T follicular helper cell (primary cell): ENCODE measurements at places on chromosomes 6 and 20.

DNA sequence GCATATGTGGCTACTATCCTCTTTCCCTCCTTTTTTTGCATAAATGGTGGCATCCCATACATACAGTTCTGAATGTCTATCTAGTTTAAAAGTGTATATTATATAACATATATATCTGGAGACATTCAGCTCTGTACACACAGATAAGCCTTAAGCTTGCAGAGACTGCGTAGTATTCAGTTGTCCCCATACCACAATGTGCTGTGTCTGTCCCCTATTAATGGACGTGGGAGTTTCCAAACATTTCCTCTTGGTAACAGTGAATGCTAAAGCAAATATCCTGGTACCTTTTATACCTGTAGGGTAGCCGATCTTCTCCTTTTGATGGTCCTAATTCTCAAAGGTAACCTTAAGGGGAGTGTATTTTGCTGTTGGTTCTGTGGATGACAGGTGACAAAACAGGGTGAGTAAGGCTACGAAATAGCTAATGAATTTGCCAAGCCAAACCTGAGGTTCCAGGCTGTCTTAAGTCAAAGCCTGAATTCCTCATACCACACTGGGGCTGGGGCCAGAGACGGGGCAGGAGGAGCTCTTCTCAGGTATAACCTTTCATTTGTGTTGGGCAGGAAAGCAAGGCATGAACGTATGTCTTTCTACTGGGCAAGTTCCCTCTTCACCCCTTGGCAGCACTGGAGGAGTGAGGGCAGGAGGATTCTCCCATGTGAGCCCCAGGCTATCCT lies 7.8 kb upstream of the C2 start:
- DNase-seq, result no peak

DNA sequence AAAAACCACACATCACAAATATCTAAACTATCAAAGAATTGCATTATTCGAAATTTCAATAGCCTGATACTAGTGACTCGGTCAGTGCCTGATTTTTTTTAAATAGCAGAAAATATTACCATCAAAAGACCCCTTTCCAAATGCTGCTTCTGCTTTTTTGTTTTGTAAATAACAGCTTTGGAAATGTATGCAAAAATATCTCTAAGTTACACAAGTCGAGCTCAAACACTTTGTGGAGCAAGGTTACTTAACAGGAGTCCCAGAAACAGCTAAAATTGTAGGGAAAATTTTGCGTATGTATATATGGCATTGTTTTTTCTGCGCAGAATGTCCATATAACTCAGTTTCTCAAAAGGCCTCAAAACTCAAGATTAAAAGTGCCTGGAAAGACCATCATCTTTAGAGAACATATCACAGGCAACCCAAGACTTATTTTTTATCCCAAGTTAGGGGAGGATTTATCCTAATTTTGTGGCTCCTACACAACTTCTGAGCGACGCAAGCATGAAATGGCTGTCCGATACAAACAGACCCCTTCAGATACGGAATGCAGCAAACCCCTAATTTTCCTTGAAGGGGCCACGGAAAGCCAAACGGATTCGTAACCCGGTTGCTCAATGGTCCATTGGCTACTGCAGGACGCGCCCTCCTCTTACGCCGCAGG lies 1.3 kb downstream of the CEP85L start:
- DNase-seq, result no peak

DNA sequence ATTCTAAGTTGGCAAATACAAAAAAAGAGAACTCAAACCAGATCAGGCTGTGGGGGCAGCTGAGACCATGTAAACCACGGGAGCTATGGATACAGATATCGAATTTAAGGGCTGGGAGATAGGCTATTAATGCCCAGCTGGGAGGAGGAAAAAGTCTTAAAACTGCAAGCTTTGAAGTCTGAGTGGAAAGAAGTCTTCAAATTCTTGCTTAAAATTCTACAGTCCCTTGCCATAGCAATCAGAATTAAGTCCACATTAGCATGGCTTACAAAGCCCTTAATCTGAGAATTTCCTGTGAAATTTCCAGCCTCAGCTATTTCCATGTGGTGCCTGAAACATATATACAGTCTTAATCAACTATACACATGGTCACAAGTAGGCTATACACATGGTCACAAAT lies 465.0 kb upstream of the HSF2 start:
- DNase-seq, result no peak

DNA sequence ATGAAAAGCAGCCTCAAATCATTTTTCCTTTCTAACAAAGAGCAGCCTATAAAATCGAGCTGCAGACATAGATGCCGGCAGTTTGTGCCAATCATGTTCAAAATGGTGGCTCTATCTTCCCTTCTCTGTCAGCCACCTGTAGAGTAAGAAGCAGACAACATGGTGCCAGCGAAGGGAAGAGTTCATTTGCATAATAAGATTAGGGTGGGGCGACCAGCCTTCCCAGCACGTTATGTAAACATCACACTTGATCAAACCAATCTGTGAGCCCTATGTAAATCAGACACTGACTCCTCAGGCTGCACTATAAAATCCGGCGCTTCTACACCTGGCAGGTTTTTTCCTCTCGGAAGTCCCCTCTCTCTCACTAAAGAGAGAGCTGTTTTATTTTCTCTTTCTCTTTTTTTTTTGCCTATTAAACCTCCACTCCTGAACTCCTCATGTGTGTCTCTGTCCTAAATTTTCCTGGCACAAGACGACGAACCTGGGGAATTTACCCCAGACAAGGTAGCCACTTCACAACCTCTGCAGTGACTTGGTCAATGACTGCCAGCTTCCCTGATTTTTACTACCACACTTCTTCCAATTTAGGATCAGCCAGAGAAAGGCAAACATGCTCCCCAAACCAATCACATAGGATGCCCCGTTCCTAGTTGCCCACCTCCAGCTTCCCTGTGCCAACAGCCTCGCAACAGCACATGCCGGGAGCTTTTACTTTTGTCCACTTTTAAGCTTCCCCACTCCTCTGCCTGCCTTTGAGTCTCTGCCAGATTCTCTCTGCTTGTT lies 12.9 kb downstream of the TPMT start:
- DNase-seq, result no peak

DNA sequence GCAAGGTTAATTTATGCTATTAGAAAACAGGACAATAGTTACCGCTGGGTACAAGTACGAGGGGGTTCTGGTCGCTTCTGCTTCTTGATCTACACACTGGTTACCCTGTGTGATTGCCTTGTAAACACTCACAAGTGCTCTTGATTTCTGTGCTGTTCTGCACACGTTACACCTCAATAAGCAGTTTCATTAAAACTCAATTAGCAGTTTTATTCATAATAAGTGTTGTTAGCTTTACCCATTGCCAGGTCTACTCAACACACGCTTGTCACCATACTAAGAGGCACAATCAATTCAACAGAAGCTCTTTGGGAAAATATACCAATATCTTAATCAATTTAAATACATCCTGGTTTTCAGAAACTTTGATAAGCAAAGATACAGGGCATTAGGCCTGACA lies 20.4 kb downstream of the BMP7 start:
- no peak for DNase-seq

GRCh38 chr6:98839781-98840361 lies 5.5 kb downstream of the POU3F2 start:
- DNase-seq, result no peak

DNA sequence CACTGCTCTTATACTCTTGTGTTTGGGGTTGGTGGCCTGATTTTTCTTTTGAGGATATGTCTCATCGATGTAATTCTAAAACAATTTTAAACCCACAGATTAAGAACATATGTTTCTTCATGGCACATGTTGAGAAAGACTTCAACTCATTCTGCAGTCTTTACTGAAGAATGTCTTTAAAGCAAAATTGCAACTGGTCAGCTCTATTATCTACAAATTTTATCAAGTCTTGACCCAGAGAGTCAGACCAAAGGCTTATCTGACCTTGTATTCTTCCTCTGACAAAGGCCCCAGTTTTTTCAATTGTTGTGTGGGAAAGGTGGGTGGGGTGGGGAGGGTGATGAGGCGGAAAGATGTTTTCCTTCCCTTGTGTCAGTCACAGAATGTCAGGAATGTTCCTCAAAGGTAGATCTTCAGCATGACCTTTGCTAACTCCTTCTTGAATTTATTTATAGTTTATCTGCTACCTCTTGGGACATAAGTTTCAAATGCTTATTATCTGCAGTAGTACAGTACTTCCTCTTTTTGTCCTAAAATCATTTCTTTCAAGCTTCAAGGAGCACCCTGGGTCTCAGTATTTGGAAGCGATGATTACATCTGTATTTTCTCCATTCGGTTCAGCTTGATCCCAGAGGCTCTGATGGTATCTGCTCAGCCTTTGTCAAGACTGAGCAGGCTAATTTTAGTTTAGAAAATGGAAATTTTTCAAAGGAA lies 63.2 kb upstream of the TIAM2 start:
- no peak for DNase-seq

GRCh38 chr6:52550014-52550575 lies 26.8 kb downstream of the TRAM2 start:
- no peak for DNase-seq

- DNase-seq, result no peak
Measured at GRCh38 chr6:136676075-136676474, 116.2 kb downstream of the MAP3K5 start.

- no peak for DNase-seq
Measured at GRCh38 chr6:30450548-30450908, 38.8 kb upstream of the HLA-E start.

GRCh38 chr20:54407459-54407858 lies 67.9 kb upstream of the DOK5 start:
- no peak for DNase-seq

DNA sequence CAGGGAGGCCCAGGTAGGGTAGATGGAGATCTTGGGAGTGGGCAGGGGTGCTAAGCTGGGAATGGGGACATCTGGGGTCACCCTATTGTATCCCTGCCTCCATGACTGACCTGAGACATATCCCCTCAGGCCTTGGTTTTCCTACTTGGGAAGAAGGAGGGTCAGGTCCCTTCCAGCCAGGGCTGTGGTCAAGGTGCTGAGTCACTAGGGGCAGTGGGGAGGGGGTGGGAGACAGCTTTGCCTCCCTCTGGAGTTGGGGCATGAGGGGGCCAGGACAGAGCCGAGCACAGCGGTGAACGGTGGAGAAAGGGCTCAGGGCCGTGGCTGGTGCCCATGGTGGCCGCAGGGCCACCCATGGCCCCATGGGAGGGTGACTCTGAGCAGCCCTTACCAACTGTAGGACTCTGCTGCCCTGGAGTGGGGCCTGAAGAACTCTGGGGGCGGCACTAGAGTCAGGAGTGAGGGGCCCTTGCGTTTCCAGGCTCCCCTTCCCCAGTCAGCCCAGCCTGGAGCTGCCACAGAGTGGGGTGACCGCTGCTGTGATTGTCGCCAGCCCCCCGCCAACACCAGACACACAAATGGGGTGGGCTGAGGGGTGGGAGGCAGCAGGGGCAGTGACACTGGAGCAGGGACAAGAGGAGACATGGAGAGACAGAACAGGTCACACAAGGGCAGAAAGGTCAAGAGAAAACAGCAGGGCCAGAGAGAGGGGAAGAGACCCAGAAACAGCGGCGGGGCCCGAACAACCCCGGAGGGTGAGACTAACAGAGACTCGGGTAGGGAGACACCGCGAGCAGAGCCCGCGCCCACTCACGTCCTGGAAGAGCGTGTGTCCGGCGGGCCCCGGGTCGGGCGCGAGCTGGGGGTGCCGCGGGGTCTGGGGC lies 576 bp downstream of the NECAB3 start:
- DNase-seq, result no peak

- DNase-seq, result peak; percentile 71
Measured at GRCh38 chr6:31575335-31575901, at the start of gene TNF. TNF (plus strand) TSS chr6:31575565; CDS start chr6:31575742, 177 bp downstream.

DNA sequence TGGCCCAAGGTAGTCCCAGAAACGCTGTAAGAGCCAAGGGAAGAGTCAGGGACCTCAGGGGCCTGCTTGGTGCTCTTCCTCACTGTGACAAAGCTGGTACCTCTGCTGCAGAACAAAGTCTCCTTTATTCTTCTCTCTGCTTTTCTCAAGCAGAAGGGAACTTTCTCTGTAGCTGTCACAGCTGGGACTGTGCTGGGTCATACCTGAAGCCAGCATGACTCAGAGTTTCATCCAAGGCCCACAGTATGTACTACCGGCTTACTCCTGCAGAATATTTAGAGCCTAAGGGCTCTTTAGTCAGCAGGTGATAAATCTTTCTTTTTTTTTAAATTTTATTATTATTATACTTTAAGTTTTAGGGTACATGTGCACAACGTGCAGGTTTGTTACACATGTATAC lies 183.2 kb downstream of the TINAG start:
- no peak for DNase-seq

- DNase-seq, result no peak
Measured at GRCh38 chr20:24632581-24632980, 163.2 kb downstream of the SYNDIG1 start.

DNA sequence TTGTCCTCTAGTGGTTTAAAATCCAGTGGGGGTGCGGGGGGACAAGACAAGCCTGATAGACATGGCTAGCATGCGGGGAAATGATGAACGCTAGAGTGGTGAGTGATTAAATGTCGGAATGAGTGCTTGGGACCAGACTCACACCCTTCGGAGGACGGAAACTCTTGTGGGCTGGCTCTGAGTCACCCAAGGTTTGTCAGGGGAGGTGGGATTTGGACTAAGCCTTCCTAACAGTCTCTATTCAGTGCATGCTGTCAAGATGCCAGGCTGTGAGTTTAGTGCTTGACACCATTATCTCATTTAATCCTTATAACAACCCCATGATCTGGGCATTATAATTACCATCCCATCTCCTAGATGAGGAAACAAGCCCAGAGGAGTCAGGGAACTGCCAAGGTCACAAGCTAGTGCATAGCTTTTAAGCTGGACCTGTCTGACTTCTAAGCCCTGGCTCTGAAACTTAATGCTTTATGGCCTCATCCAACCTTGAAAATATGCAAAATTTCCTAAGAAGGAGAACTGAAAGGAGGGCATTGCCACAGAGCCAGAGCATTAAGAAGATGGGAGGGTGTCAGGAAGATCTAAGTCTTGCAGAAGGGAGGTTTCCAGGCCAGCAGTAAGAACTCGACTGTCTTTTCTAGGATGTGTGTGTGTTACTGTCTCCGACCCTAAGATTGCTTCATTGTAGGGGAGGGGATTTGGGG lies 168.7 kb upstream of the LRFN2 start:
- DNase-seq, result no peak

DNA sequence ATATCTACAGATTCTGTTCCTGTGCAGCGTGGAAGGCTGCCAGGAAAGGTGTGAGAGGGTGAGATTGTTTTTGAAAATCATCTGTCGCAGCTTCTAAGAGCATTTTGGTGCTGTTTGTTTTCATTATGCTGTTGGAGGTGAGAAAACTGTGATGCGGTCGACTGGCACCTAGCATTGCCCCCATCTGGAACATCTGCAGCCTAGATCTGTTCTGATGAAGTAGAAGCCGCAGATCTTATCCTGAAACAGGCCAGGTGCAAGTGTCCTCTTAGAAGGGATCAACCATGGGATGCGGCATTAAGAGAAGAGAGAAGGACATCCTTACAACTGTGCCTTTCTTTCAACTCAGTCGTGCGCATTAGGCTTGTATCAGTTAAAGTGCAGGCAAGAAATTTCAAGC lies 167.3 kb downstream of the CDH26 start:
- no peak for DNase-seq

GRCh38 chr6:35082733-35083403 lies 58.3 kb downstream of the TCP11 start:
- DNase-seq, result no peak

GRCh38 chr6:21489826-21490225 lies 103.7 kb upstream of the SOX4 start:
- no peak for DNase-seq
